Immature natural killer cell (primary cell): ENCODE measurements at places on chromosomes 6 and 20. TPM values are rescaled to one million over a fixed set of nuclear protein-coding genes. Genes with fewer than 3 reads are reported as not detected.

DNA sequence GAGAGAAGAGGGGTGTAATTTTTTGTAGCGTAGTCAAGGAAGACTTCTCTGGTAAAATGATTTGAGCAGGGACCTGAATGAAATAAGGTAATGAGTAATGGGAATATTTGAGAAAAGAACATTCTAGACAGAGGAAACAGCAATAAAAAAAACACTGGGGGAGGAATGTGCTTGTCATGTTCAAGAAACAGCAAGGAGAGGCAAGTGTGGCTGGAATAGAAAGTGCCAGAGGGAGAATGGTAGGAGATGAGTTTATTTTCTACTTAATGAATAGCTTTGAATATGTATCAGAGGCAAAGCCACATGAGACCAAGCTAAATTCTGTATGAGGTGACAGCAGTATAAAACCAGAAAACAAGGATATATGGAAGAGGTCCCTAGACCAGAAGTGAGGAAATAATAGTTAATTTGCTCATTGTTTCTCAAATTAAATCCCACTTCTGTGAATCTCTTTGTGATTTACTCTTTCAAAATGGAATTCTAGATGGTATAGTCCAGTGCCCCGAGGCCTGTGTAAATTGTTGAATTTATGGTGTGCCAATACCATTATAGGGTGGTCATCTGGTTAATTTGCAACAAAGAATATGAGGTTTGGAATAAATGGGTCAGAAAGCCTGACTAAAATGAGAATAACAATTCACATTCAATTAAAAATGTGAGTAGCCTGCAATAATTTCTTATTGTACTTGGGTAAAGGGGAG lies 170.2 kb downstream of the CDKAL1 start:
- peaks cover 3% of the 10 kb centered on the region for H3K27me3 ChIP-seq
- H3K4me1 ChIP-seq = peaks cover 41% of the 10 kb centered on the region
- no peak overlapping the region for H3K27ac ChIP-seq

Gene BPIFB2
- polyA plus RNA-seq = not detected

Gene TFAP2C
- polyA plus RNA-seq = not detected

- H3K27ac ChIP-seq = no peak overlapping the region
- no peak overlapping the region for H3K4me3 ChIP-seq
- no peaks in the 10 kb centered on the region for H3K4me1 ChIP-seq
Measured at GRCh38 chr6:45697605-45698004, 318.1 kb downstream of the CLIC5 start.

DNA sequence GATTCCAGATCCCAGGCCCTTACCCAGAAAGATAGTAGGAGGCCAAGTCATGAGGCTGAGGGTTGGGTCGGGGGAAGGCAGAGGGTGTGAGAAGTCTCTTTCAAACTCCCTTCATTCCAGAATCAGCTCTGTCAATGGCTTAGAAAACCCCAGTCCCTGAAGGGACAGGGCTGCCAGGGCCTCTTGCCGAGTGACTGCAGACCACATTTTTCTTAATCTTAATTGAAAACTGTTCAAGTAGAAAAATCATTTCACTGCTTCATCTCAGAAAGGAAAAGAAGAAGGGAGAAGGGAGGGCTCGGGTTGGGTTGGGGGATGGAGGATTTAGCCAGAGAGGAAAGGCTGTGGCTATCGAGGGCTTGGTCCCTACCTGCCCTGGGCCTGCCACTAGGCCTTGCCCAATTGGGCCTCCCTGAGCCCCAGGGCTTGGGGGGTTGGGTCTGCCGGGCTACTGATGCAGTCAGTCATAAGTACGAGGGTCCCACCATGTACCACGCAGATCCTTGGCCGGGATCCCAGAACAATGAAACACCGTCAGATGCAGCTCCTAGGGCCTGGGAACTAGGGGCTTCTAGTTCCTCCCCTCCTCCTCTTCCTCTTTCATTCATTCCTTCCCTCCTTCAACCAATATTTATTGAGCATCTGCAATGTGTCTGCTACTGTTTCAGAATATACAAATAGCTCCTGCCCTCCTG lies 44.0 kb upstream of the CTNNBL1 start:
- DNase-seq = no peak
- no peaks in the 10 kb centered on the region for H3K27me3 ChIP-seq
- no peaks in the 10 kb centered on the region for H3K4me1 ChIP-seq

Gene PKIB
- polyA plus RNA-seq = 5.0 TPM

GRCh38 chr20:59308493-59309201 lies 8.2 kb downstream of the EDN3 start:
- H3K36me3 ChIP-seq = no peaks in the 10 kb centered on the region
- no peak for DNase-seq
- peaks cover 3% of the 10 kb centered on the region for H3K27me3 ChIP-seq
- H3K4me1 ChIP-seq = no peaks in the 10 kb centered on the region
- no peak overlapping the region for H3K27ac ChIP-seq
- H3K4me3 ChIP-seq = no peak overlapping the region

GRCh38 chr6:10886691-10887502 lies at the start of gene SYCP2L:
TSS of gene SYCP2L (plus strand) at chr6:10887052. CDS start at chr6:10887127, 75 bp downstream.
- no peak within 1 kb of the TSS for H3K27ac ChIP-seq
- no peak for DNase-seq
- H3K27me3 ChIP-seq = peaks cover 4% of the 10 kb centered on the region

DNA sequence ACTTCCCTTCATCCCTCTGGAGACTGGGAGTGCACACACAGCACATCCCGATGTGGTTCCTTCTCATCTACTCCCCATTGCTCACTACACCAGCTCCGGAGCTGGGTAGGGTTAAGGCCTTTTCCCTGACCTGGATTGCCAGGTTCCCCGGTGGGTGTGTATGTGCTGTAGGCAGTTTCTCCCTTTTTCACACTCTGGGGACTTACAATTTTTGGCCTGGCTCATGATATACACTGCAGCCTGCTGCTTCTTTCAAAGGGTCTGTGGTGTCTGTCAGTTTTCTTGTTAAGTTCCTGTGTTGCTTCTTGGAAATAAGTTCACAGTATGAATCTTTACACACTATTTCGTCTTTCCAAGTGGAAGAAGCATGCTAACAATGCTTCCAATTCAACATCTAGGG lies 405.5 kb downstream of the UTRN start:
- no peak for DNase-seq
- peaks cover 92% of the 10 kb centered on the region for H3K4me1 ChIP-seq
- H3K27me3 ChIP-seq = peaks cover 2% of the 10 kb centered on the region

- H3K27me3 ChIP-seq = peaks cover 15% of the 10 kb centered on the region
- H3K36me3 ChIP-seq = no peaks in the 10 kb centered on the region
- H3K27ac ChIP-seq = no peak overlapping the region
- no peaks in the 10 kb centered on the region for H3K4me1 ChIP-seq
- H3K4me3 ChIP-seq = peak overlapping the region; percentile 30
- no peak for DNase-seq
Measured at GRCh38 chr20:45470937-45471336, 1.4 kb downstream of the WFDC2 start.

DNA sequence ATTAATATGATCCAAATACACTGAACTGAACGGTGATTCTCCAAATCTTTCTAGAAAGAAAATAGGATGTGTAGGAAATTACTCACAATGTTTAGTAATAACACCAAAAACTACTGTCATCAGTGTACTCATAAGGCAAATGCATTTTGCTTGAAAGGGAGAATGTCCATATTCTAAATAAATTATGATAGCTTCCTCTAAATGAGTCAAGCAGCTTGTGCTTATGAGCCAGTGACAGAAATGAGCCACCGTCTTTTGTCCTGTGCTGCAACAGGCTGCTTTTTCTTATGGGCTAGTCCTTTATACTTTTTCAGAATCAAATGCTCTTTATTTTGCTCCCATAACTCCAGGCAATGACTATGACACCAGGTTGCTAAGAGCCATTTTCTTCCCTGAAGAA lies 4.5 kb upstream of the ZNF451 start:
- DNase-seq = no peak
- H3K4me3 ChIP-seq = no peak overlapping the region

Gene ZNFX1
- 59.2 TPM for polyA plus RNA-seq

DNA sequence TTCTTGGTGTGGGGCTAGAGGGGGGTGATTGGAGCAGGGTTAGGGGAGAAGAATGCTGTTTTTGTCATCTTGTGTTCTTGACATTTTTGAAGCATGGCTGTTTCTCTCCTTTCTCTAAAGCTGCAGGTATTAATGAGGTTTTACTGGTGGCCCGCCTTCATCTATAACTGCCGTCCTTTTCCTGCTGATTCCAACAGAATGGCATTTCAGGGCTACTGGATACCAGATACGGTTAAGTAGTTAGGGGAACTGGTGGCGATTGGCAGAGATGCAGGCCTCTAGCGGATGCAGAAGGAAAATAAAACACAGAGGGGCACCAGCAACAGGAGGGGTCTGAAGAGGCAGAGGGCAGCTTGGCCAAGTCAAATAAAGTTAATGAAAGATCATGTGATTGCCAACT lies 89.7 kb upstream of the EEF1E1 start:
- H3K27me3 ChIP-seq = no peaks in the 10 kb centered on the region
- H3K4me3 ChIP-seq = no peak overlapping the region
- H3K4me1 ChIP-seq = no peaks in the 10 kb centered on the region
- DNase-seq = no peak
- H3K36me3 ChIP-seq = no peaks in the 10 kb centered on the region

- H3K4me1 ChIP-seq = no peaks in the 10 kb centered on the region
- H3K4me3 ChIP-seq = no peak overlapping the region
- H3K36me3 ChIP-seq = no peaks in the 10 kb centered on the region
- no peak overlapping the region for H3K27ac ChIP-seq
- no peaks in the 10 kb centered on the region for H3K27me3 ChIP-seq
Measured at GRCh38 chr6:101276066-101276465, 117.4 kb upstream of the GRIK2 start.

GRCh38 chr20:584161-584970 lies 25.7 kb downstream of the TCF15 start:
- DNase-seq = no peak
- H3K36me3 ChIP-seq = no peaks in the 10 kb centered on the region
- H3K4me3 ChIP-seq = no peak overlapping the region
- H3K27ac ChIP-seq = no peak overlapping the region

- H3K27ac ChIP-seq = peak overlapping the region; percentile 81
- peaks cover 7% of the 10 kb centered on the region for H3K27me3 ChIP-seq
- peaks cover 24% of the 10 kb centered on the region for H3K4me1 ChIP-seq
- no peak for DNase-seq
- no peaks in the 10 kb centered on the region for H3K36me3 ChIP-seq
- H3K4me3 ChIP-seq = peak overlapping the region; percentile 93
Measured at GRCh38 chr6:144283646-144284477, 1.3 kb upstream of the UTRN start.

Gene GTF3C6
- polyA plus RNA-seq = 120 TPM

- peaks cover 2% of the 10 kb centered on the region for H3K27me3 ChIP-seq
- H3K27ac ChIP-seq = no peak overlapping the region
- H3K36me3 ChIP-seq = no peaks in the 10 kb centered on the region
- no peak overlapping the region for H3K4me3 ChIP-seq
- DNase-seq = no peak
- no peaks in the 10 kb centered on the region for H3K4me1 ChIP-seq
Measured at GRCh38 chr20:63051911-63052310, 45.1 kb upstream of the BHLHE23 start.

- no peak overlapping the region for H3K27ac ChIP-seq
- no peaks in the 10 kb centered on the region for H3K4me1 ChIP-seq
- peaks cover 2% of the 10 kb centered on the region for H3K27me3 ChIP-seq
Measured at GRCh38 chr20:25461786-25462545, 54.5 kb downstream of the GINS1 start.

GRCh38 chr6:146860583-146860982 lies 261.8 kb downstream of the ADGB start:
- no peaks in the 10 kb centered on the region for H3K27me3 ChIP-seq
- H3K27ac ChIP-seq = no peak overlapping the region
- no peaks in the 10 kb centered on the region for H3K4me1 ChIP-seq
- no peaks in the 10 kb centered on the region for H3K36me3 ChIP-seq
- DNase-seq = no peak
- H3K4me3 ChIP-seq = no peak overlapping the region

Gene GLP1R
- not detected for polyA plus RNA-seq

DNA sequence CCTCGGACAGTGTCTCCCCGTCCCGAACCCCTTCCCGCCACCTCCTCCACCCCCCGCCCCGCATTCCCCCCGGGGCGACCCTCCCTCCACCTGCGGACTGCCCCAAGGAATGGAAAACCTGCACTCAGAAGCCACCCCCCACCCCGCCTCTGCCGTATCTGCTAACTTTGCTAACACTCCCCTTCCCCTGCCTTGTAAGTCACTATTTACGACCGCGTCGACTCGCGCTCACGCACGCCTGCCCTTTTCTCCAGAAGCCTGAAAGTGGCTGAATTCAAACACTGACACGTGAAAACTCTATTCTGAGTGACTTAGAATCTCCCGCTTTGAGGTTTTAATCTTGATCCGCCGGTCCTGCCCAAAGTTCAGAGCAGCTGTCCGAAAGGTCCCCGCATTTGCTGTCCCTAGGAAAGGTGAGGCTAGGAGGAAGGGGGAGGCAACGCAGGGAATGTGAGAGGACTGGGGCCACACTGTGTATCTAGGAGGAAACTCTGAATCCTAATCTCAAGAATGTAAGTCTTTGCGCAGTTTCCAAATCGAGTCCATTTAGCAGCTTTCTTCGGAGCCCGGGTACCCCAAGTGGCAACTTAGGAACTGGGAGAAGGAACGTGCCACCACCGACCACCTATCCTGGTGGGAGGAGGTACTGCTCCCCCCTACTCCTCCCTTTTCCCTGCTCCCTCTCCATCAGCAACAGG lies 9.3 kb upstream of the POU3F2 start:
- H3K27ac ChIP-seq = no peak overlapping the region
- H3K4me1 ChIP-seq = peaks cover 13% of the 10 kb centered on the region
- peak overlapping the region; percentile 40 for H3K4me3 ChIP-seq
